ENCODE measurements at places on chromosomes 2 and 18. TPM values are rescaled to one million over a fixed set of nuclear protein-coding genes. Genes with fewer than 3 reads are reported as not detected.
A peak's percentile ranks its signal among the peaks of the same experiment; 100 is the strongest.

The TDRD15 gene
- 0.05 TPM for total RNA-seq

DNA sequence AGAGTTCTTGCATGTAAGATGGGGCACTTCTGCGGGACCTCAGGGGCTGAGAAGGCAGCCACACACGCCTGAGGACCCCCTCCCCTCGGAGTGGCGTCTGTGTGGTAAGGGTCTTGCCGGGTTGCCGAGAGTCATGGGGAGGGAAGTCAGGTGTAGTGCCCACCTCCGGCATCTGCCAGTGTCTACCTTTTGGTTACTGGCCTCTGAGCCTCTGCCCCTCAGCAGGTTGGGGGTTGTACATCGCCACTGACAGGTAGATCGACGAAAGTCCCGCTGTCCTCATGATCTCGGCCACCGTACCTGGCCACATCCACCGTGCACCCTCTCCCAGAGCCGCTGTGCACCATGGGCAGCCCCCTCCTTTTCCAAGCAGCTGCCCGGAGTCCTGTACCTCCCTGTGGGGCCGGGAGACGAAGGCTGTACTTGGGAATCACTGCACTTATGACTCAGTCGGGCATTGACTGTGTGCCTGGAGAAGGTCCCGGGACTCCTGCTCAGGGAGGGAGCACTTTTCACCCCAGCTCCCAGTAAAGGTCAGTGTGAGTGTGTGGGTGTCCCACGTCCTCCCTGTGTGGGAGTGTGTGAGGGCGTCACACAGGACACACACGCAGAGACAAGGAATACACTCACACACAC lies 332.4 kb upstream of the MYT1L start:
- no peaks in the 10 kb centered on the region for H3K4me1 ChIP-seq
- DNase-seq = no peak
- H3K27ac ChIP-seq = no peak overlapping the region
- H3K36me3 ChIP-seq = no peaks in the 10 kb centered on the region

GRCh38 chr2:11129598-11130449 lies 25.4 kb upstream of the SLC66A3 start:
- peaks cover 10% of the 10 kb centered on the region for H3K4me1 ChIP-seq
- peak; percentile 85 for DNase-seq
- H3K27ac ChIP-seq = peak overlapping the region; percentile 80
- no peaks in the 10 kb centered on the region for H3K36me3 ChIP-seq

DNA sequence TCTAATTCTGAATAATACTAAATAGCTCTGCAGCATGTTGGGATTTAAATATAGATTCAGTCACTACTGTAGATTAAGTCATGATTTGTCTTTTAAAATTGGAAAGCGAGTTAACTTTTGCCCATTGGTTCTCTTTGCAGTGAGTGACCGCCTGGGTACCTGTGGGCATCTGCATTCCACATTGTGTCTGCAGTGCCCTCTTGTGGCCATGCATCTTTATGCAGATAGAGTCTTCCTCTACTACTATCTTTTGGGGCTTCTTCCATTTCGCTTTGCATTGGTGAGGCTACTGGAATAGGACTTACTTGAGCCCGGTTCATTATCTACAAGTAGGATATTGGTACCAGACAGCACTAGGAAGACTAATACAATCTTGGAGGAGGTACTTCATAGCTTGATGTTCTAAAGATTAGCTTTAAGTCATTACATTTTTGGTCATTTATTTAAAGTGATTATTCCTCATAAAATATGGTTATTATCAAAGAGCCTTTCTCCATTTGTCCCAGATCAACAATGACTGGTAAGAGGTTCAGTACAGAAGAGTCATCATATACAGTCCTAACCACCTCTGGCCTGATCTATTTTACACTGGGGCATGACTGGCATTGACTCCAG lies 203.0 kb downstream of the SOCS6 start:
- H3K4me1 ChIP-seq = no peaks in the 10 kb centered on the region
- H3K27ac ChIP-seq = no peak overlapping the region
- H3K27me3 ChIP-seq = no peaks in the 10 kb centered on the region
- H3K36me3 ChIP-seq = no peaks in the 10 kb centered on the region
- DNase-seq = peak; percentile 32

- DNase-seq = no peak
- no peak overlapping the region for H3K4me3 ChIP-seq
- H3K27me3 ChIP-seq = no peaks in the 10 kb centered on the region
- H3K27ac ChIP-seq = no peak overlapping the region
- no peaks in the 10 kb centered on the region for H3K36me3 ChIP-seq
These were observed 99.8 kb upstream of the COPS8 start for GRCh38 chr2:236985761-236986339.
